KG1 (cell line): ENCODE measurements at places on chromosomes 11 and 22.

DNA sequence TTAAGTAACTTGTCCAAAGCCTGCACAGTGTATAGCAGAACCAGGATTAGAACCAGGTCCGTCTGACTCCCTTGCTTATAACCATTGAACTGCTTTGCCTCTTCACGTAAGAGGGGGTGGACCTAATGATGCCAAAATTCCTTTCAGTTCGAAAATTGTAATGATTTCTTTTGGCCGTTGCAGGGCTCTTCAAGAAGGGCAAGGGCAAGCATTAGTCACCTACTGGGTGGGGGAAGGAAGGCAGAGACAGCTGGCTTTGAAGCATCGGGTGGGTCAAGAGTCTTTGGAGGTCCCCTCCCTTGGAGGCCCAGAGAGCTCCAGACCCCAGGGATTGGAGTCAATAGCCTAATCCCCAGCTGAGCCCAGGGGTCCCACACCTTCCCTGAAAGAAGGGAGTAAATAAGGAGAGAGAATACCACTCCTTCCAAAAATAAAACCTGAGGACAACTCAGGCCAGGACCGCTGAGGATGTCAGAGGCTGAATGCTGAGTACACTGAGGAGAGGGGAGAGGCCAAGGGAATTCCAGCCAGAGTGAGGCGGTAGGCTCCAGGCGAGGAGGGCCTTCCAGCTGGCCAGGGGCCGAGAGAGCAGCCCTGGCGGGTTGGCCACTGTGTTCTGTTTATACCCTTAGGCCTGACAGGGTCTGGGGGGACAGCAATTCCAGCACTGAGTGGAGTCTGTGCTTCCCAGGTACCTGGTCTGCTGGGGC is 14.1 kb downstream of the CREB3L1 start:
- no peak for DNase-seq

DNA sequence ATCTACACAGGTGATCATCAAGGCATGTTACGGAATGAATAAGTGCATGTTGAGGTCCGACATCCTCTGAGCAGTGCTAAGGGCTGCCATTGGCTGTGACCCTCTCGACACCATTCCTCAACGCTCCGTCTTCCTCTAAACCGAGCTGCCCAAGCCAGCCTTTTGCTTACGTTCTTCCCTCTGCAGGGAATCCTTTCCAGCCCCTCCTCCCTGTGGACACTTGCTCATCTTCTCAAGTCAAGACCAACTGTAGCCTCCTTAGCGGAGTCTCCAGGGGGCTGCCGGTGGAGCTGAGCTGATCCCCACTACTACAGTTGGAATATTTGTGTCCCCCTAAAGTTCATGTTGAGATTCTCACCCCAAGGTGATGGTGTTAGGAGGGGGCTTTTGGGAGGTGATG is 781.0 kb downstream of the TBC1D22A start:
- DNase-seq, result no peak

- DNase-seq, result no peak
These were observed 74.3 kb downstream of the RPUSD4 start for GRCh38 chr11:126137136-126137535.

- DNase-seq, result no peak
These were observed 106.8 kb downstream of the DCDC1 start for GRCh38 chr11:31262761-31263160.

- no peak for DNase-seq
These were observed 57.8 kb upstream of the TENM4 start for GRCh38 chr11:79498667-79499066.

DNA sequence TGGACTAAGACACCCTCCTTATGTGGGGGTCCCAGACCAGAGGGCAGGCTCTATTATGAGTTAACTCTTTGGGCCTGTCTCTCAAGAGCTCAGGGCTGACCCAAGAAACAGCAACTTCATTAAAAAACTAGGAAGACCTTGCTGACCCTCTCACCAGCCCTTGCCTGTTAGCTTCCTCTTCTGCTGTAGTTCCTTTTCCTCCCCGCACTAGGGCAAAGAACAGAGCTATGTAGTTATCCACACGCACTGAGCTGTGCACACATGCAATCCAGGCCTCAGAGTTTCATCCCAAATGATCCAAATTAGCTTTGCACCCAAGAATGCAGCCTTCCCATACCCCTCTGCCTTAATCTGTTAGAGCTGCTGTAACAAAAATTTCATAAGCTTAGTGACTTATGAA is 539.6 kb upstream of the CADM1 start:
- DNase-seq, result no peak

- no peak for DNase-seq
These were observed 2.2 kb upstream of the DDX10 start for GRCh38 chr11:108662700-108663099.

GRCh38 chr11:2794968-2795322 is 90.6 kb downstream of the CDKN1C start:
- no peak for DNase-seq

GRCh38 chr22:18059473-18059872 is 18.3 kb upstream of the PEX26 start:
- DNase-seq, result no peak

DNA sequence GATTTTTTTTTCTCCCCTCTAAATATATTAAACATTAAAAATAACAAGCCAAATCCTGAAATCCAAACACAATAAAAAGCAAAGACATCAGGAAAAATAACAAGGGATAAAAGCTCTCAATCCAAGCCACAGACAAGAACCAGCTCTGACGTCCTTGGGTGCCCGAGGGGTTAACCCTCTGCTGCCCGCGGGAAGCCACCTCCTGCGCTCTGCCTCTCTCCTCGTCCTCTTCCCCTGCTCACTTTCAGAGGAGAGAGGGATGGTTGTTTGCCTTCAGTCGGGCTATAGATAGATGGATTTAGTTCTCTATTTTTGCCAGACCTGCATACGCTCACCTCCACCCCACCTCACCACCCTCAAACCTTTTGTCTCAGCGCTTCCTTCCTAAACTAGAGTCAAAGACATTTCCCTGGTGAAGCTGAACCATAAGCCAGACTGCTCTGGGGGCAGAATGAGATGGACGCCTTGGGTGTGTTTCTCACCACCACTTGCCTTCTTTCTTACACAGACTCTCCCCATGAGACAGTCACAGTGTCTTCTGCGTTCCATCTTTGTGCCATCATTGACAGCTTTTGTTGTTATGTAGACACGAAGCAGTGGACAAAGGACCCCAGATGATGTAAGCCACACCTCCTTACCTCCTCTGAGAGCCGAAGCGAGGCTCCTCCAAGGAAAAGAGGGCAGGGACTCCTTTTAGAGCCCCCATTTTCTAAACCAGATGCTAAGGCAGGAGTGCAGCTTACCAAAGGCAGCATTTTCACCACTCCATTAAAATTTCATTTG is 142.5 kb upstream of the HSD17B12 start:
- no peak for DNase-seq

GRCh38 chr22:46596819-46597218 is 23.4 kb upstream of the GRAMD4 start:
- no peak for DNase-seq

DNA sequence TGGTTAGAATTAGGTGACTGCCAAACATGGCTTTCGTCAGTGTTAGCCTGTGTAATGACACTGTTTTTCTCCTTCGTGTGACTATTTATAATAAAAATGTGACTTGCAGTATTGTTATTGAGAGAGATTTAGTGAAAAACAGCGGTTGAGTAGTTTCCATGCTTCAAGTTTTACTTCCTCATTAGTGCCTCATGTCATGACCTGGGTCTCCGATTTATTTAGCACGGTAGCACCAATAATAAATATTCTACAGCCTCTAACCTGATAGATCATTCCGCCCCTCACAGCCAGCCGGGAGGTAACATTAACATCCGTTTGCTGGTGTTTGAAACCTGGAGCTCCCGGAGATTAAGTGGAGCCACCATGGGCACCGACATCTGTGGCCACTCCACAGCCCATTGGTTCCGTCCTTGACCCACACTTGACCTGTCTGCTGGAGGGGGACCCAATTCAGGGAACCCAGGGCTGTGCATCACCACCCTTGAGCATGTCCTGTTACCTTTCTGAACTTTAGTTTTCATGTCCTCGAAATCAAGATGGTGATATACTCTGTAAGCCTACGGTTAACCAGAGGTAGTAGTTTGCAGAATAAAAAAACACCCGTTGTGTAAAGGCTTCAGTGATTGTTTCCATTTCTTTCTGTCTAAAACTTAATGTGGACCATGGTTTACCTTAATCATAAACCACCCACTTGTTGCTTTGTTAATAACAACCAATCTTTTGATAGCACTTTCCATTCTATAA is 104.1 kb downstream of the ATXN10 start:
- no peak for DNase-seq

- DNase-seq, result no peak
These were observed 725.3 kb upstream of the CCDC179 start for GRCh38 chr11:23585416-23586104.

- no peak for DNase-seq
These were observed 29.8 kb downstream of the WNT11 start for GRCh38 chr11:76176463-76176862.

GRCh38 chr11:60774726-60775125 is 10.4 kb upstream of the MS4A10 start:
- no peak for DNase-seq

- no peak for DNase-seq
These were observed 380 bp downstream of the C11orf96 start for GRCh38 chr11:43942662-43943371.

DNA sequence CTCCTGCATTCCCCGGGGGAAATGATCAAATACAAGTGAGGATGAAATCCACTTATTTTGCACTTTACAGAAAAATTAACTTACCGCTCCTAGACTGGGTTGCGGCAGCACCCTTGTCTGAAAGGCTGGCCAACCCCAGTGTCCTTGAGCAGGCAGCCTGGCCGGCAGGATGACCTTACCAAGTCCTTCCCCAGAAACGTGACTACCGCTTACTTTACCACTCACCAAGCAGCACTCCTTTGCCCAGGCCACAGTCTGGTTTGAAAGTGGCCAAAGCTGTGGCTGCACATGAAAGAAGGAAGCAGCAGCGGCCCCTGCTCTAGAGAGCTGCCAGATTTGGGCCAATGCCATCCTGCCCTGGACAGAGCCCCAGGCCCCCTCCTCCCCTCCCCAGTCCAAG is 20.3 kb downstream of the MYH9 start:
- DNase-seq, result no peak

DNA sequence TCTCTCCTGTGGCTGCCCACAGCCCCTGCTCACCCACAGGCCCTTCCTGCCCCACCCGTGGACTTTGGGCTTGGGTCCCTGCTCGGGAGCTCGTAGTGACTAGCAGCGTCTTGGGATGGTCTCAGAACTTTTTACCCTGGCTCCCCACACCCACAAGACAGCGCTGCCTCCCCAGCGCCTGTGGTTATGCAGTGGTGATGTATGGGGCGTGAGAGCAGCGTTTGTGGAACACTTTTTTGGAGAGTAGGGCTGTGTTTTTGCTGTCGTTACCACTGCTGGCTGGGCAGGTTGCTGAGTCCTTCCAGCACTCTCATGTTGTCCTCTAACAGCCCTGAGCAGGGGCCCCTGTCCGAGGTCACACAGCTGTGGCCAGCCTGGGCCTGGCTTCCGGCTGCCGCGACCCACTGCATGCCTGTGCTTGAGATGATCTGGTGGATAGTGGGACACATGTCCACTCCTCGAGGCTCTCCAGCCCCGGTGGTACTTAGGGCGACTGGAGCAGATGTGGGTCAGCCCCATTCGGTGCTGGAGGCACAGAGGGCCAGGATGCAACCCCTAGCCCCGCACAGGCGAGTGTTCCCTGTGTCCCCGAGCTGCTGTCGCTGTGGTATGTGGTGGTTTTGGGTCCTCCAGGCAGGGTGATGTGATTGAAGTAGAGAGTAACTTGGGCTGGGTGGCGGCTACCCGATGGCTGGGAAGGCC is 7.1 kb upstream of the GRAMD4 start:
- DNase-seq, result no peak

- no peak for DNase-seq
These were observed 417.6 kb downstream of the METTL15 start for GRCh38 chr11:28525636-28526405.
